ENCODE measurements at places on chromosomes 12 and 14.

DNA sequence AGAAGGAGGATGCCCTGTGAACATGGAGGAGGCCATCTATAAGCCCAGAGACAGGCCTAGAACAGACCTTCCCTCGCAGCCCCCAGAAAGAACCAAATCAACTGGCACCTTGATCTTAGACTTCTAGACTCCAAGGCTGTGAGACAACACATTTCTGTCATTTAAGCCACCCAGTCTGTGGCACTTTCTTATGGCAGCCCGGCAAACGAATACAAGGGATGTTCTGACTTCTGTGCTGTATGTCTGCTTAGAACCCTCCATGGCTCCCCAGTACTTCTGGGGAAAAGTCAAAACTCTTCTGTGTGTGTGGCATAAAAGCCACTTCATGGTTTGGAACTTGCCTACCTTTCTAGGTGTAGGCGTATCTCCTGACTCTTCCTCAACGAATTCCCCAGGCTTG is 42.9 kb downstream of the RBM19 start:
- no peak for DNase-seq

- no peak for DNase-seq
These were observed 249.9 kb downstream of the DAD1 start for GRCh38 chr14:22338917-22339715.

- DNase-seq: peak; percentile 1
These were observed 17.1 kb upstream of the NAV3 start for GRCh38 chr12:77813558-77813957.

DNA sequence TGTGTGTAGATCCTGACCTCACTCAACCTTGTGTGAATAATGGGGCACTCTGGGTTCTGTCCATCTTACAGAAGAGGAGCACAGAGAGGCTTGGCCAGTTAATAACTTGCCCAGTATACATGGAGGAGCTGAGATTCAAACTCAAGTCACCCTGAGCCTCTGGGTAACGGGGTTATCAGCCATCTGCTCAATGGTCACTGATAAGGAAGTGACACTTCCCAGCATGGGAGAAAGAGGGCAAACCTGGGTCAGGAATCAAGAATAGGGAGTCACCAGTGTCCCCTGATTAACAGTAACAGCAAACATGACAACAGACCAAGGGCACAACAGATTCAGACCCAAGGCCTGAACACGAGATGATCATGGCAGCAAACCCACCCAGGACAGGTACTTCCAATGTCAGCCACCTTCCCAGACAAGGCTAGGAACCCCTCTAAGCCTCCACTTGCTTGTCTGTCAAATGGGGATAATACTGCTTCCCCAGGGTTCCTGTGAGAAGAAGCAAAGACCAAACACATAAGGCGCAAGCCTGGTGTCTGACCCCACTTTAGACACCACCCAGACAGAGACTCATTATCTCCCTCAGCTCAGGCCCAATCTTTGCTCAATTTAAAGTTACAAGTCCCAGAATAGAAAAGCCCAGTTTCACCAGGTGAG is 3.6 kb downstream of the CCDC85C start:
- no peak for DNase-seq

DNA sequence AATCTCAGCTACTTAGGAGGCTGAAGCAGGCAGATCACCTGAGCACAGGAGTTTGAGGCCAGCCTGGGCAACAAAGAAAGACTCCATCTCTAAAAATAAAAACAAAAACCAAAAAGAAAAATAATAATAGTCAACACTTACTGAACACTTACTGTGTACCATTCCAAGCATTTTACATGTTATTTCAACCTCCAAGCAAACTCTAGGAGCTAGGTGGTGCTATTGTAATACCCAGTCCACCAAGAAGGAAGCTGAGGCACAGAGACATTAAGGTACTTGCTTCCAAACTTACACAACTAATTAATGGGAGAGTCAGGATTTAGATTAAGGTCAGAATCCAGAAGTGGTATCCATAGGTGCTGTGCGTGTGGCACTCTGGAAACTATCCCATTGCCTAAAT is 13.7 kb upstream of the OR6J1 start:
- peak; percentile 49 for DNase-seq

- DNase-seq: no peak
These were observed 27.4 kb upstream of the TSPAN9 start for GRCh38 chr12:3049611-3050249.

DNA sequence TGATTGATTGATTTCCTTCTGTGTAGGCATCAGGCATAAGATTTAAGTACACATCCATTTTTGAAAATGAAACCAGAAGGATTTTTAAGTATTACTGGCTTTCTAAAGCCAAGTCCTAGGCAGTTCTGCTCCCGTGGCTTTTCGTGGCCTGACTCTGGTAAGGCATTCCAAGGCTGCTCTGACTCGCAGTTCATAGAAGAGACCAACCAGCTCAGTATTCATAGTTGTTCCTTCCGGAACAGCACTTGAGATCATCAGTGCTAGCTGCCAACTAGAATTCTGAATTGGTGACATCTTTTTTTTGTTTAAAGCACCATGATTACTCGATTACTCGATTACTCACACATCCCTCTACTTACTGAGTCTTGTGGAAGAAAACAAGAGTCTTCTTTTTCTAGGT is 25.9 kb downstream of the SUDS3 start:
- peak; percentile 59 for DNase-seq

GRCh38 chr14:60093606-60094005 is 1.9 kb downstream of the PCNX4 start:
- no peak for DNase-seq

DNA sequence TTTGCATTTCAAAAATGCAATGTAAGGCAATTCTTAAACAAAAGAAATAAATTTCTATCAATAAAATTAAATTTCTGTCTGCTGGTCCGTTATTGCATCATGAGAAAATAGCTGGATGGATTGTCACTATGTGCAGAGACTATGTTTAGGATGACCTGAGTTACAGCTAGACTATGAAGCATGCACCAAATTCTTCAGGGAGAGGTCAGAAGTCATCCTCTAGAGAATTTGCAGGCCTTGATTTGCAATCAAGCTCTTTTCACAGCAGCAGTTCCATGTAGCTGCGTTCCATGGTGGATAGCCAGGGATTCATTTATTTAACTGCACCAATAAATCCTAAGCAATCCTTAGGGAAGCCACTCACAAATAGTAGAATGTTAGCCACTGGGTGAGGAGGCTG is 253.7 kb downstream of the MSRB3 start:
- DNase-seq: no peak

- no peak for DNase-seq
These were observed 216.1 kb downstream of the SLC38A4 start for GRCh38 chr12:46609674-46610073.

- no peak for DNase-seq
These were observed 265.6 kb upstream of the RGS6 start for GRCh38 chr14:71666571-71667145.

- DNase-seq: peak; percentile 37
These were observed 38.0 kb downstream of the ABCD2 start for GRCh38 chr12:39581592-39581991.

GRCh38 chr12:113875691-113876090 is 90.4 kb downstream of the RBM19 start:
- no peak for DNase-seq

GRCh38 chr12:95988506-95989275 is 7.5 kb downstream of the HAL start:
- DNase-seq: no peak

DNA sequence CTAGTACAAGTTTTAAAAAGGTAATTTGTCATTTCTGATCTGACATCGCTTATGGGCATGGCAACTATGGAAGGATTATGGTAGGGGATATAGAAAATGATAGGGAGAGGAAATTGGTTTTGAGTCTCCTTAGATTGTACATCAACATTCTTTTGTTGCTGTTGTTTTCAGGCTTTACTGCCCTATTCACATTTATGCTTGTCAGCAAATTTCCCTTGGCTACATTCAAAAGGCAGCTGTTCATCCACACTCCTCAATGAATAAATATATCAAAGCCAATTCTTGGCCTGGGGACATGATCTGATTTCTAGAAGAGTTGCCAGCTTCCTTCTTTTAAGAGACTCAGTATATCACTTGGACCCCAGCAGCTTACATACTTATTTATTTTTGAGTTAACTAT is 283.4 kb downstream of the CEP128 start:
- no peak for DNase-seq

DNA sequence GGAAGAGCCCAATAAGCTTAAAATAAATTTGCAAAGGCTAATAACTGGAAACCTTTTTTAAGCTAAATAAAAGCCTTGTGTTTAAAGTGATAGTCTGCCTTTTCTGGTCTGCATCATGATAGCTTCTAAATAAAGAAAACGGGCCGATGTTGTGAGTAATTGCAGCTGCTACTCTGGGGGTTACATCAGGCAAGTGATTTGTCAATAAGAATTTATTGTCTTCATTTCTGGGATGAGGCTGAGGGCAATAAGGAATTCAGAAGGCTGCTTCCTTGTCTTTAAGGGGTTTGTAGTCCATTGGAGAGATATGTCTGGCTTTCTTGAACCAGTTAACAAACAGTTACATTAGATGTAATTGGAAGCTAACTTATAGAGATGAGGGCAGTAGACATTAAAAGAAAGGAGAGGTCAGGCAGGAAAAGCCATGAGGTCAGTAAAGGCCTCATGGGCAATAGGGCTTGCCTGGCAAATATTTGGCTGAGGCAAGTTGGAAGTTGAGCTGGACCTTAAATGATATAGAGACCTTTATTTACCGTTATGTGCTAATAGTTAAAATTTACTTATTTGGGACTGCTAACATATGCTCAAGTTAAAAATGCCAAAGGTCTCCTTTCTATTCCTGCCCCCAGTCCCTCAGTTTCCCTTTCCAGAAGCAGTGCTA is 85.0 kb downstream of the CRADD start:
- DNase-seq: no peak

DNA sequence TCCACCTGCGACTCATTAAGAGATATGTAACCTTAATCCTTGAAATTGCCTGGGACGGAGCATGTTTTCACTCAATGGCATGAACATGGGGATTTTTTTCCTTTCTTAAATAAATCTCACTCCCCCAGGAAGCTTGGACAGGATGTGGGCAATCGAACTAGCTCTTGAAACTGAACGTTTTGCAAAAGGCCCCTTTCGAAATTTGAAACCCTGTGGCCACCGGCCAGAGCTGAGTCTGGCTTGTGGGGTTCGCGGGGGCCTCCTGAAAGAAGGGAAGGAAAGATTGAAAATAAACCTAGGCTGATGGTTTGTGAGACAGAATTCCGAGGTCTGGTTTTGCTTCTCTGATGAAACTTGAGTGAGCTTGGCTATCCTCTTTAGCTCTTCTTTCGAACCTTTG is 101.4 kb upstream of the RTL1 start:
- DNase-seq: peak; percentile 71

DNA sequence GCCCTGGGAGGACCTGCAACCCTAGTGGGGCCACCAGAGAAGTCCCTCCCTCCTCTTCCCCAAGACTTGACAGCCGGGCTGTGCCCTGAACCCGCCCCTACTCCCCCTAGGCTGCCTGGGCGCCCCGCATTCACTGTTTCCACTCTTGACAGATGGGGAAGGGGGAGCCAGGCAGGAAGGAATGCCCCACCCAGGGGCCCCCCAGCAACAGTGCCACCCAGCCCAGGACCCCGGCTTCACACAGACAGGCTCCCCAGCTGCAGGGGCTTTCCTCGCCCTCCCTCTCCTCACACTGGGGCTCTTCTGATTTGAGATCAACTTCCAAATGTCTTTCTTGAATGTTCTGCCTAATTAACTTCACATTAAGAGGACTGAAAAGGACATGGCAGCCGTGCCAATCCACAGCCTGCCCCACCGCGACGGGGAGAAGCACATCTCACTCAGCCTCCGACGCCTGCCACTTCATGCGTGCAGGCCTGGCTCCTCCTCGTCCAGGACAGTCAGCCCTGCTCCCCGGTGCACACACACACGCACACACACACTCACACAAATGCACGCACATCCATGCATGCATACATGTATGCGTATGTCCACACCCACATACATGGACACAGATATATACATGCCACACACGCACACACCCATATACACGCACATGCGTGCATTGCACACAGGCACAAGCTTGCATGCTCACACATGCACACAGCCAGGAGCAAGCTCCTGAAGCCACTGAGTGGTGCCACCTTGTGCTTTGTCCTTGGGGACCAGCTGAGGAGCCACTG is 19.6 kb upstream of the C14orf180 start:
- no peak for DNase-seq

DNA sequence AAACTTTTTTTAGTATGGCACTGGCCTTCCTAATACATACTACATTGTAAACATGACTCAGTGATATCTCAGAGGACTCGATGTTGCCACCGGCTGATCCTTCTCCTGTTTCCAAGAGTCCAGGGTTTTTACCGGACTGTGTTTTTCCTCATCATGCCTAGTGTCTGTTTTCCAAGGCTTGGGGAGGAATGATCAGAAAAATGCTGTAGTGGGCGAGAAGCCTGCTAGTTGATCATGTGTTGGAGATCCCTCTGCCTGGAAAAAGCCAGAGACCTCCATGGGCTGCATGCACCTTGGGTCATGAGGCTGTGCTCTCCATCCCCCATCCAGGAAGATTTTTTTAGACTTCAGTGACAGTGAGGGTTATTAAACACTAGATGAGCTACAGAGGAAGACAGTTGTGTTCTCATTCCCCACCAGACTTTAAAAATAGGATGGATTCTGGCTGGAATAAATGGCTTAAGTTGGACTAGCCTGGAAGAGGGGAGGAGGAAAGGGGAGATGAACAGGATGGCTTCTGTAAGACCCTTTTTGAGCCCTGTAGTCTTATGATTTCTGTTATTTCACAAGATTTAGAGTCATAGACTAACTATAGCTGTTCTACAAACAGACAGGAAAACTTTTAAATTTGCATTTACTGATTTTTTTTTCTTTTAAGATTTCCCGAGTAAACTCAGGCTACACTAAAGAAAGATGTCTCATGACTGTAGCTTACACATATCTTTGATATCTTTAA is 145.7 kb downstream of the SAMD4A start:
- peak; percentile 17 for DNase-seq

DNA sequence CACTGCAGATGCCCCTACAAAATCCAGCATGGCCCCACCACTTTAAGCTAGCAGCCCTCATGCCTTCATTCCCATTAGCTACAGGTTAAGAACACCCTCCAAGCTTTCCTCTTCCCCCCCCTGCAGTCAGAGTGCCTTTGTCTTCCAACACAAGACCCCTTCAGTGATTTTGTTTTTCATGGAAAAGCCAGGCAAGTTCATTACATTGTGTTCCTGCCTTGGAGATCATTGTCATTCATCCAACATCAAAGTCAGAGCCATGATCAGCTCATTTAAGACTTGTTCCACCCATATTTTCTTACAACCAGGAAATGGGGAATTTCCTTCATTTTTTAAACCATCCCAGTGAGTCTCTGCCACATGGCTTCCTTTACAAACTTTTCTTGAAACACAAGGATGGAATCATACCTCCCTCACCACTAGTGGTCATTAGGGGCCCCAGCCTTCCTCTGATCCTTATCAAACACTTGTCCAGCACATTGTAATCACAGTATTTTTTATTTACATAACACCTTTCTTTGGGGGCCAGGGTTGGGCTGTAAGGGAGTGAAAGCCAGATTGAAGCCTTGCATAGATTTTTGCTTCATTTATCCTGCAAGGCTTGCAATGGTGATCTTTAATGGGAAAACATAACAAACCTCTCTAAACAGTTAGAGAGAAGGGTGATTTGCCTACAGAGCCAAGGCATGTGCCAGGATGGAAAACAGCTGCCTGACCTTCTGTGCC is 765.3 kb downstream of the MED13L start:
- no peak for DNase-seq

- peak; percentile 85 for DNase-seq
These were observed 84.2 kb downstream of the GCH1 start for GRCh38 chr14:54818201-54819133.

- DNase-seq: no peak
These were observed 62.1 kb upstream of the GALNT9 start for GRCh38 chr12:132391326-132392041.

GRCh38 chr14:72568296-72568992 is 325.5 kb downstream of the DPF3 start:
- DNase-seq: no peak

- peak; percentile 48 for DNase-seq
These were observed 82.1 kb downstream of the AVPR1A start for GRCh38 chr12:63068857-63069442.

Data from HT1080 (cell line).